ENCODE measurements at places on chromosomes 12 and 14.

DNA sequence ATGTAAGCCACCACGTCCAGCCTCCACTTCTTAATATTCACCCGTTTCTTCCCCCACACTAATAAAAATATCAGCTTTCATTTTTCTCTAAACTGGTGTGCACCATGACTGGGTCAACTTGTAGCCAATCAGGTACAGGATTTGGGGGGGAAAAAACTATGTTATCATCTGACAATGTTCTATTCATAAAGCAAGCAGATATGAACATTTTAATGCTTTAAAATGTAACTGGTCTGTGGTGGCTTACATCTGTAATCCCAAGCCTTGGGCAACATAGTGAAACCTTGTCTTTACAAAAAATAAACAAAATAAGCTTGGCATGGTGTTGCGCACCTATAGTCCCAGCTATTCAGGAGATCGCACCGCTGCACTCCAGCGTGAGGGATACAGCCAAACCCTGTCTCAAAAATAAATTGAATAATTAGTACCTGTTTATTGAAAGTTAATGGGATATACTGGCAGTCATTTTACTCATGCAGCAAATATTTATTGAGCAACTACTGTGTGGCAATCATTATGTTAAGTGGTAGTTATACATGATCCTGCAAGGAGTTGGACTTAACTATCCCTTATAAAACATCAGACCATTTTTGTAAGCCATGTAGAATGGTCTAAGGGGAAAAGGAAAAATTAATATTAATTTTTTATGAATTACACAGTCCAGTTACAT is 15.3 kb upstream of the ITPR2 start:
- no peak for DNase-seq

- DNase-seq, result no peak
Measured at GRCh38 chr12:41437563-41437962, 249.4 kb downstream of the PDZRN4 start.

- no peak for DNase-seq
Measured at GRCh38 chr12:76713130-76713529, 50.8 kb upstream of the ZDHHC17 start.

- DNase-seq, result no peak
Measured at GRCh38 chr12:1738446-1738845, 47.6 kb downstream of the ADIPOR2 start.

- DNase-seq, result no peak
Measured at GRCh38 chr14:103535891-103536565, 7.0 kb downstream of the TRMT61A start.

- no peak for DNase-seq
Measured at GRCh38 chr14:95577870-95578269, 43.0 kb downstream of the GLRX5 start.

DNA sequence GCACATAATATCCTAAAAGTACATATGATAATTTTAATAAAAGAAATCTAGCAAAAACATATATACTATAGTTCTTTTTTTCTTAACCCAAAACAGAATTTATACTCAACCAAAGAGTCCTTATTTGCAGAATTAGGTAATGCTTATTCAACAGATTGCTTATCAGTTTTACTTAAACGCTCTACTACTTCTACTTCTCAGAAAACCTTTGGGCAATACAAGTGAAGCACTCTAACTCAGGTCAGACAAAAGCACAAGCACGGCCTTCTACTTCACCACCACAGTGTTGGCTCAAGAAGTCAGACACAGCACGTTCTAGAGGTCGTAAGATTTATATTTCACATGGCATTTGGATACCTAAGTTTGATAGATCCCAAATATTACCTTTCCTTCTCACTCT is 29.2 kb downstream of the DICER1 start:
- no peak for DNase-seq

DNA sequence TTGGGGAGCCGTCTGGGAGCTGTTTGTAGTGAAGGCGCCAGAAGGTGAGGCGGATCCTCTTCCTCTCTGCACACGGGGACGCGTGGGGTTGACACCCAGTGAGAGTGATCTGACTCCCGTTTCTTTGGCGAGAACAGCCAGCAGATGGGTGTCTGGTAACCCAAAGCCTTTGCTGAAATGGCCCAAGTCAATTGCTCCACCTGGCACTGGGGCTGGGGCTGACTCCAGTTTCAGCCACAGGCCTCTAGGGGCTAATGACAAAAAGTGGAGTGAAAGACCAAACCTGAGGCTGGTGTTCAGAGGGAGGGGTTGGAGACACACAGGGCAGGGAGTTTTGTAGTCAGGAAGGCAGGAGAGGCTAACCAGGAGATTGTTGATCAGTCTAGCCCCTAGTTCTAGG is 87.0 kb downstream of the FRMD6 start:
- DNase-seq, result no peak

DNA sequence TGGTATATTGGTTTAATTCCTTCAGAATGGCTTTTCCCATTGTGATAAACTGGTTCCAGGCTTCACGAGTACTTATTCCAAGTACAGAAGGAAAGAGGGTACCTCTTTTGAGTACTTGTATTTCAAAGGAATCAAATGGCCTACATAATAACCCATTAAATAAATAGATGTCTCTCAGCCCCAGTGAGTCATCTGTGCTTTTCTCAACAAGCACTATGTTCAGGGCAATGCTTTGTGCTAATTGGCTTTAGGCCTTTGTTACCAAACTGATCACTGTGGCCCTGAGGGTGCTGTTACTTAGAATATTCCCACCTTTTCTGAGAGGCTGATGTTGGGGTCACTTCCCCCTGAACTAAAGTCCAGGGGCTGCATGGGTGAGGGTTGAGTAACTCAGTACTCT is 107.1 kb downstream of the LRRK2 start:
- DNase-seq, result no peak

GRCh38 chr14:62629176-62629725 is 416.0 kb downstream of the KCNH5 start:
- no peak for DNase-seq

DNA sequence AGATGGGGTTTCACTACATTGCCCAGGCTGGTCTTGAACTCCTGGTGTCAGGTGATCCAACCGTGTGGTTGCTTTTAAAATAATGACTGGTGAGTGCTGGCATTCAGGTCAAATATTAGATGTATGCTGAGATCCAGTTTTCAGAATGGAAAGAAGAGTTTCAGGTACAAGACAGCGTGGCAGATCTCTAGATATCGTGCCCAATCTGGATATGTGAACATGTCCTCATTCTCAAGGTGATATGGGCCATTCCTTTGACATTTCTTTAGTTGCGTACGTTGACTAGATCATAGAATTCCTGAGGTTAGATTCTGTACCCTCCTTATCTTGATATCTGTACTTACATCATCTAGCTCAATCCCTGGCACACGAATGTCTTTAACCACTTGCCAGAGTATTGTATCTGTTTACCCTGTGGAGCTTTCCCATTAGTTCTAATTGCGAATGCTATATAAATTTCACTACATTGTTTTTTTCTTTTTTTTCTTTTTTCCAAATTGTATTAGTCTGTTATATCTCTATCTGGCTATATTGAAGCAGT is 80.2 kb downstream of the ANO6 start:
- DNase-seq, result no peak

DNA sequence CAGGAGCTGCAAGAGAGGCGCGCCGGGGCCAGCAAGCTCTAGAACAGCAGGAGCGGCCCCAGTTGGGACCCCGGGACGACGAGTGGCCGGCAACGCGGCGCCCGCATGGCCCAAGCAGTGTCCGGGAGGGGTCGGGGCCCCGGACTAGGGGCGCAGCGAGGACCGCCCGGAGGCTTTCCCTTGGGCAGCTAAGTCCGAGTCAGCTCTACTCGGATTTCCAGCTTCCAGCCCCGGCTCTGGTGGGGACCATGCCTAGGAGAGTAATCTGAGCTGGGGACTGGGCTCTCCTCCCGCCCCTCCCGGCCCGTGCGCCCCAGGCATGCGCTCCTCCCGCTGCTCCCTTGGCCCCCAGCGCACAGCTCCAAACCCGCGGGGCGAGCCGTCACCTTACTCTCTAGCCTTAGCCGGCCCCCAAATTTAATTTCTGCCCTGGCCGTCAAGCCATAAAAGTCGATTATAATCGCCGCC is 41.6 kb upstream of the CAPRIN2 start:
- DNase-seq, result no peak

GRCh38 chr12:118773956-118774723 is 207.2 kb upstream of the SRRM4 start:
- no peak for DNase-seq

DNA sequence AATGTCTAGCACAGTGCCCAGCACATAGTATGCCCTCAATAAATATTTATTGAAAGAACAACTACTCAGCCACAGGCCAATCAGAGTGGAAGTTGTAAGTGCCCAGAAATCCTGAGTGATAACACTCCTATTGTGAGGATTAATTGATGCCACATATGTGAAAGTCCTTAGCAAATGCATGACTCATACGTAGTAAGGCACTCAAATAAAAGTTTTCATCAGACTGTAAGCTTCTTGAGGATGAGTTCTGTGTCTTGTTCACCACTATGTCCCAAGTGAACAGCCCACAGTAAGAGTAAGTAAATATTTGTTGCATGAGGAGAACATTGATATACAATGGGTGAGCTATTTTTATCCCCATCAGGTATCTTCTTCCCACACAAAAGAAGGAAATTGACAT is 24.7 kb upstream of the ANO6 start:
- no peak for DNase-seq

DNA sequence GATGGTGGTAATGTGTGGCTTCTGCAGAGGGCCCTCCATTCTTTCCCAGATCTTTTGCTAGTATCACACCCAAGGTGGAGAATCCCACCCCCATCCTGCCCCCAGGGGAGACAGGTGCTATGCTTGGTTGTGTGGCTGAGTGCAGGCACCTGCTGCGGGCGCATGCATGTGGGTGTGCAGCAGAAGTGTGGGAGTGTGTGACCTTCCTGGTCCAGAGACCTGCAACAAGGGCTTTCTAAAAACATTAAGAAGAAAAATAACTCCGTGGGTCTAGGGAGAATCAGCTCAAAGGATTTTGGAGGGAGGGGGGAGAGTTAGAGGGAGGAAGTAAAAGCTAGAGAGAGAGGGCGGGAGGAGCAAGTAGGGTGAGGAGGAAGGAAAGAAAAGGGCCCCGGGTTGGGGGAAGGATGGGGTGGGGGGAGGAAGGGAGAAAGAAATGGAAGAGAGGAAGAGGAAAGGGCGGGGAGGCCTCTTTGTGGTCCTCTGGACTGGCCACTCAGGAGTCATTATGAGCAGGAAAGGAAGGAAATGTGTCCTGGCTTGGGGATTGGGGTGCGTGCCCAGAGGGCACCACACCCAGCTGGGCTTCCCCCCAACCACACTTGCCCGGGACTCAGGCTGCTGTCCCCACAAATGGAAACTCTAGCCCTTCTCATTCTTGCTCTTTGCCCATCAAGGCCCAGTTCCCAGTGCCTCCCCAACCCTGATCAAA is 3.1 kb upstream of the FIGNL2 start:
- no peak for DNase-seq

DNA sequence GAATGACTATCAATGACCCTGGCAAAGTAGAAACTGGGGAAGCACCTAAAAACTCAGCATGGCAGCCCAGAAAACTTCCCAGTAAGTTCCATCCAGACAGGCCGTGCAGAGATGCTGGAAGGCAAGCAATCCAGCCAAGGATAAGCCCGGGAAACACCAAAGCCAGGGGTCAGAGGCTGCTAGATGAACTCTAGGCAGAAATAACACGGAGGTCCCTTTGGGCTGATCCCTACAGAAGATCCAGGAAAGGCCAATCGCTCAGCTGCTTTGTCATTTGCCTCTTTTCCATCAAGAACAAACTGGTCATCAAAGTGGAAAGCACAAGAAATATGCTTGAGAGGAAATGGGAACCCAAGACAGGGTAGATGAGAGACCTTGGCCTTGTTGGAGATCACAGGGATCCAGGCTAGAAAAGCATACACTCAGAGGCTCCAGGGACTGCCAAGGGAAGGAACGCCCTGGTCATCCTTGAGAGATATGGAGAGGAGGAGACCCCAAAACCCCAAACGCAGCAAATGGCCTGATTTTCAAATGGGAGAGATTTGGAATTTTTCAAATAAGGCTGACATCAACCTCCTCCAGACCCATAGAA is 6.5 kb downstream of the KRT79 start:
- DNase-seq, result no peak

GRCh38 chr14:86596024-86596423 is 1066.1 kb downstream of the FLRT2 start:
- DNase-seq, result no peak

GRCh38 chr12:29067430-29067829 is 81.6 kb upstream of the FAR2 start:
- no peak for DNase-seq

GRCh38 chr12:227286-227915 is 13.4 kb upstream of the SLC6A12 start:
- DNase-seq, result no peak

DNA sequence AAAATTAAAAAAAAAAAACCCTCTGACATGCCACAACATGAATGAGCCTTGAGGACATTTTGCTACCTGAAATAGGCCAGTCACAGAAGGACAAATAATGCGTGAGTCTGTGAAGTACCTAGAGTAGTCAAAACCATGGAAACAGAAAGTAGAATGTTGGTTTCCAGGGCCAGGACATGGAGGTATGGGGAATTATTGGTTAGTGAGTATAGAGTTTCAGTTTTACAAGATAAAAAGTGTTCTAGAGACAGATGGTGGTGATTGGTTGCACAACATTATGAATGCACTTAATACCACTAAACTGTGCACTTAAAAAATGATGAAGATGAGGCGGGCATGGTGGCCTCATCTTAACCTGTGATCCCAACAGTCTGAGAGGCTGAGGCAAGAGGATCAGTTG is 47.6 kb upstream of the ZFP36L1 start:
- no peak for DNase-seq

GRCh38 chr14:99615497-99616157 is 11.6 kb upstream of the CCDC85C start:
- DNase-seq, result no peak

DNA sequence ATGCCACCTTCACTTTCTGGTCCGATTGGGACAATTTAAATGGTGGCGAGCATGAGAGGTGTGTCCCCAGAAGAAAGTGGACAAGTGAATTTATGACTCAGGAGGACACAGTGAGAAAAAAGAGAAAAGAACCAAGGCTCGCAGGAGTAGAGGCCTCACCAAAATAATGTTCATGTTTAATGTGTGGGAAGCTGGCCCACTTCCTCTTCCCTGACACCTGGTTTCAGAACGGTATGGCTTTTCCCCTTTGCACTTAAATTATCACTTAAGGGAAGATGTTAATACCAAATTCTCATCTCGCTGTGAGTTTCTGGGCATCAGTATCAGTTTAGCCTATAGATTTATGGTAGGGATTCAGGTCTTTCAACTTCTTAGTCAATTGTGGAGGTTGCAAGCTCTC is 226.4 kb downstream of the GLT1D1 start:
- no peak for DNase-seq

GRCh38 chr14:101706509-101707067 is 54.9 kb upstream of the PPP2R5C start:
- DNase-seq, result no peak

- no peak for DNase-seq
Measured at GRCh38 chr12:119728444-119728745, 60.5 kb downstream of the PRKAB1 start.

DNA sequence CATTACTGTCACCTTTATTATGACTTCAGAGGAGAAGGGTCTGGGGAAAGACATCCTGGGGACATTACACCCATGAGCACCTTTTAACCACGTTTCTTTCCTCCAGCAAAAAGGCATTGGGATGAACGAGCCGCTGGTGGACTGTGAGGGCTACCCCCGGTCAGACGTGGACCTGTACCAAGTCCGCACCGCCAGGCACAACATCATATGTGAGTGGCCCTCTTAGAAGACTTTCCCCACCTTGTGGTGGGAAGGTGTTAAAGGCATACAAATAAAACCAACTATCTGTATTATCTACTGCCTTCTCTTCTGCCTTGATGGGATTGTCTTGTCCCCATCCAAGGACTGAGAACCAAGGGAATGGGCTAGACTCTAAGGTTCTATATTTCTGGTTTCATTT is 6.0 kb downstream of the PSMD9 start:
- DNase-seq, result no peak

- no peak for DNase-seq
Measured at GRCh38 chr14:39145266-39145966, 24.7 kb downstream of the TRAPPC6B start.

Data from stimulated activated CD4-positive, alpha-beta T cell treated with anti-CD3 and anti-CD28 coated beads, TNF-alpha, amount 100 ng/mL, for 1 hour (primary cell).